Natural killer cell (primary cell): ENCODE measurements at places on chromosomes 5 and 9. TPM values are rescaled to one million over a fixed set of nuclear protein-coding genes. Genes with fewer than 3 reads are reported as not detected.
A peak's percentile ranks its signal among the peaks of the same experiment; 100 is the strongest.

DNA sequence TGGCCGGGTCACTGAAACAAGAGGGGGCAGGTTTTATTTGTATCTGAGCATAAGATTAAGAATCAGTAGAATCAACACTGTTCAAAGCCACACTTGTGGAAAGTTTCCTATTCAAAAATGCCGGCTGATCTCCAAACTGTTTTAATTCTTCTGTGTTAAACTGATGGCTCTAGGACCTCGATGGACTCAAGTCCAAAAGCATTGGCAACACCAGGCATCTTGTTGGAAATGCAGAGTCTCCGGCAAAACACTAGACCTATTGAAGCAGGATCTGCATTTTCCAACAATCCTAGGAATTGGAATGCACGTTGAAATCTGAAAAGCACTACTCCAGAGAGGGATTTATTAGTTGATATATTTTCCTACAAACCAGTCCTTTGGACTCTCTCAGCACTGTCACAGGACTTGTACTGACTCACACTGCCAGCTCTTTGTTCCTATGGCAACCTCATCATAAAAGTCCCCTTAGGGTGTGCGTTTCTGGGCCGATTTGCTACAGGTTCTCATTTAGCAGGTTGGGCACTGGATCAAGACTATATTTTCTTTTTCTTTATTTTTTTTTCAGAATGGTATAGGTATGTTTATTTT lies 48.1 kb upstream of the PCA3 start:
- DNase-seq = no peak

DNA sequence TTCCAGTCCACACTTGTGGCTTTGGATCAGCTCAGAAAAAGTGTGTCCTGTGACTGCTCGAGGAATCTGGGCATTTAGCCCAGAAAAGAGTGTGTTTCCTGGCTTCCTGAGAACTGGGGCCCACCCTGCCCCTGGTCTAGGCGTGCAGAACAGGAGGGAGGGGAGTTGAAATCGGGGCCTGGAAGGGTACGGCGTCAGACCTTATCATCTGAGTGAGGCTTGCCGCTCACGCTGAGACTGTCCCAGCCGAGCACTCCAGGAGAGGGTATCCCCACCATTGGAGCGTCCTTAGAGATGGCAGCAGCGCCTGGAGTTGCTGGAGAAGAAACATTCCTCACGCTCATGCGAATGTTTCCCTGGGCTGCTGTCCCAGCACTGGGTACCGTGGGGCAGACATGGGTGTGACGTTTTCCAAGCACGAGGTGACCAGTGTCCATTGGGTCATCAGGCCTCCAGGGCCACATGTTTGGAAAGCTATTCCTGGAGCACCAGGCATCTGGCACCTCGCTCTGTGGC lies 22.5 kb downstream of the NEK6 start:
- no peak for DNase-seq

- no peak for DNase-seq
These were observed 119.5 kb downstream of the HMHB1 start for GRCh38 chr5:143931476-143931875.

GRCh38 chr5:139670369-139671095 lies 22.4 kb downstream of the CXXC5 start:
- DNase-seq = peak; percentile 64

GRCh38 chr5:115430374-115430773 lies 114.2 kb downstream of the FEM1C start:
- DNase-seq = no peak

GRCh38 chr9:7115606-7116005 lies 357.8 kb downstream of the KDM4C start:
- no peak for DNase-seq

DNA sequence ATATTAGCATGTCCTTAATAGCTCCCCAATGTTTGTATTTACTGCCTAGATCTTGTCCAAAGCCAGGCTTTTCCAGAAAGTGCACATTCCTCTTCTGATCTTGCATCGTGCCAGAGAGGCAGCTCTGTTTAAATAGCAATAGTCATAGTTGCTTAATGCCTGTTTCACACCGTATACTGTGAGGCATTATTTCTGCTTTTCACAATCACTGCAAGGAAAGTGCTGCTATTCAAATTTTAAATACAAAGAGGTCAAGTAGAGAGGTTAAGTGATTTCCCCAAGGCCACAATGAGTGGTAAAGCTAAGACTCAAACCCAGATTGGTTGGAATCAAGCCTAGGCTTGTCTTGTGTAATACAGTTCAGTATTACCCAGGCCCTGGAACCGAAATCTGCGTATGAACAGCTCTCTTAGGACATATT lies 153.6 kb downstream of the SNX18 start:
- no peak for DNase-seq

GRCh38 chr5:42390115-42390514 lies 33.1 kb upstream of the GHR start:
- DNase-seq = no peak

DNA sequence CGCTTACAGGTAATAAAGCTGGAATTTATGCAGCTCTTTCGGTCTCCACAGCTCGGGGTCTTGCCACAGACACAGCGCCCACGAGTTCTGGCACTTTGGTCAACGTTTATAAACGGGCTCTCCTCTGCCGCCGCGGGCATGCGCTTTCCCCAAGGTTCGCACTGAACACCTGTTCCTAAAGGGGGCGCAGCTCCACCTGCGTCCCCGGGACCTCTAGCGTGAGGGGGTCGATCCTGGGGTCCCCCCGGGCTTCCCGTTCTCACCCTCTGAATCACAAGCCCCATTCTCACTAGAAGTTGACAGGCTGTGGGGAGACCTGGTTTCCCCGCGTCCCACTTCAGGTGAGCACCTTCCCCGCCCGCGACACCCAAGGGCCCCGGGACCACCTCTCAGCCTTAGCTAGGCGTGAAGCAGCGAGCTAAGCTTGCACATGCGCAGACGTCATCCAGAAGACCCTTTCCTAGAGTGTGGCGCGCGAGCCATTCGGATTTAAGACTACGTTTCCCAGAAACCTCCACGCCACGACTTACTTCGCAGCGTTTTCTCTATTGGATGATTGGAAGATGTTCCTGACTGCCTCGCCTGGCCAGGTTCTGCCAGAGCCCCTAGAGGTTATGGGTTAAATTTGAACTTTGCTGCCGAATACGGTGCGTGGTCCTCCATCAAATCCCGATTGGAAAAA lies 21.3 kb upstream of the ZNF782 start:
- peak; percentile 52 for DNase-seq

DNA sequence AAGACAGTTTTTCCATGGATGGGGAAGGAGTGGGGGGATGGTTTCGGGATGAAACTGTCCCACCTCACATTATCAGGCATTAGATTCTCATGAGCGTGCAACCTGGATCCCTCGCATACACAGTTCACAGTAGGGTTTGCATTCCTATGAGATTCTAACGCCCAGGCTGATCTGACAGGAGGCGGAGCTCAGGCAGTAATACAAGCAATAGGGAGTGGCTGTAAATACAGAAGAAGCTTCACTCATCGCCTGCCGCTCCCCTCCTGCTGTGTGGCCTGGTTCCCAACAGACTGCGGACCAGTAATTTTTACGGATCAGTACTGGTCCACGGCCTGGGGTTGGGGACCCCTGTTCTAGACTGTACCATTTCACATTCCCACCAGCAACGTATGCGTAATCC lies 68.3 kb upstream of the OTULINL start:
- no peak for DNase-seq

DNA sequence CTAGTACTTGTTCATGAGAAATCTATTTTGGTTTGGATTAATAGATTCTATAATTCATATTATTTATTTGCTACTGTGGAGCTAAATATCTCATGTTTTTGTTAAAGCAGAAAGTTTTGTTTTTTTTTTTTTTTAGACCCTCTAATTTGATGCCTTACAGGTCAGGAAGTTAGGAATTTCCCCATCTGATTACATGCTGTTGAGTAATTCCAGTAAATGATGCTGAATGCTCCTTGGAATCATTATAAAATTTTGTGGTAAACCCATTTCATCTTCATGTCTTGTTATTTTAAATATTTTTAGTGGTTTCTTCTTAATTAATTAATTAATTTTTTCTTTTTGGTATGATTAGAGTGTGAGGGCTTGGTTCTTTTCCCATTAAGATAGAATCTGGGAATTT lies 35.6 kb downstream of the NNT start:
- no peak for DNase-seq

- no peak for DNase-seq
These were observed 62.3 kb downstream of the FOXI1 start for GRCh38 chr5:170168002-170168401.

- DNase-seq = peak; percentile 45
These were observed 26.2 kb downstream of the UHRF2 start for GRCh38 chr9:6439051-6439703.

DNA sequence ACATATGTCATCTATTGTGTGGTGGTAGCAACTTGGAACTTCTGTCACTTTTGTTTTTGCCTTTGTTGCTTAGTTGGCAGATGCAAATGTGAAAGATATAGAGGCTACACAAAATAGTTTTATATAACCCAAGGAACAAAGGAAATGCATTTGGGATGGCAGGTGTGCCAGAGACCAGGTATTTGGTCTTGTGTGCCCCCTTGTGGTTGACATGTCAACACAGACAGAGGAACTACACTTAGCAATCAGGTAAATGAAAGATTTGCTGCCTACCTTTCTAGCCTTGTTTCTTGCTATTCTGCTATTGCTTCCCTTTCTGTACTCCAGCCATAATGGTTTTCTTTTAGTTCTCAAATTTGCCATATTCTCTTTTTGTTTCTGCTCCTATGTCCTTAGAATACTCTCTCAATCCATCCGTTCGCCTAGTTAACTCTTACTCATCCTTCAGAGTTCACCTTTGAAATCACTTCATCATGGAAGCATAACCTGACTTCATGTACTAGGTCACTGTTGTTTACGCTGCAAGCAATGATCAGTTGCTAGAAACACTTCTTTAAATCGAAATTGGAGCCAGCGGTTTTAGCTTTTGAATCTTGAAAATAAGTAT lies 119.5 kb downstream of the TRPM3 start:
- DNase-seq = peak; percentile 13

DNA sequence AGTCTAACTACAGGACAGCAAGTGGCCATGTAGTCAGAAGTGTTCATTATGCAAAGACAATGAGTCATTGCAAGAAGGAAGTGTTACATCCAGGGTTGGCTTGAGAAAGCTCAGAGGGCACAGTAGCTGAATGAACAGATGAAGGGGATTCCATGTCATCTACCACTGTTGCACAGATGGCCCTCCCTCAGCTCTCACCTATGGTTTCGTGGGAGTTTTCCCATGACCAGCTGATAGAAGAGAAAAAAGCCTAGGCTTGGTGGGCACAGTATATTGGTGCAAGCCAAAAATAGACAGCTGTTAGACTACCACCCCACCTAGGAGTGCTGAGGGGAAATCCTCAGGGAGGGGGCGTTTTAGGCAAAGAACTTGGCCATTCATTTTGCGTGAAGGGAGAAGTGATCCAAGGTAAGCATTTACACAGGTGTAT lies 217.0 kb downstream of the DMRT2 start:
- DNase-seq = no peak

DNA sequence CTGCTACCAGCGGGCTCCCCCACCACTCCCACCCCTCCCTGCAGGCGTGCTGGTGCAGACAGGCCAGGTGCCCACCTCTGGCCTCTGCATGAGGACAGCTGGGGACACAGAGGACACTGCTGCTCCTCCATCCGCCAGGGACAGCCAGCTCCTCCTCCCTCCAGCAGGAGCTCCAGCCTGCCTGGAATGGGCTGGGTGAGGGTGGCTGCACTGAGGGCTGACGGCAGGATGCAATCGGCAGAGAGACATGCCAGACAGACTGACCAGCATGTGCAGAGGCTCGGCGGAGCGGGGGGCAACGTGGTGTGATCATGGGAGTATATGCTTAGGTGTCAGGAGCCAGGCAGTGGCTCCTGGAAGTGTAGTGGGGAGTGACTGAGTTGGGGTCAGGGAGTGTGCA lies 68.4 kb downstream of the RASGEF1C start:
- no peak for DNase-seq

- no peak for DNase-seq
These were observed 36.3 kb upstream of the CTXN3 start for GRCh38 chr5:127612441-127613141.

- DNase-seq = no peak
These were observed 347.8 kb downstream of the EFNA5 start for GRCh38 chr5:107322936-107323335.

DNA sequence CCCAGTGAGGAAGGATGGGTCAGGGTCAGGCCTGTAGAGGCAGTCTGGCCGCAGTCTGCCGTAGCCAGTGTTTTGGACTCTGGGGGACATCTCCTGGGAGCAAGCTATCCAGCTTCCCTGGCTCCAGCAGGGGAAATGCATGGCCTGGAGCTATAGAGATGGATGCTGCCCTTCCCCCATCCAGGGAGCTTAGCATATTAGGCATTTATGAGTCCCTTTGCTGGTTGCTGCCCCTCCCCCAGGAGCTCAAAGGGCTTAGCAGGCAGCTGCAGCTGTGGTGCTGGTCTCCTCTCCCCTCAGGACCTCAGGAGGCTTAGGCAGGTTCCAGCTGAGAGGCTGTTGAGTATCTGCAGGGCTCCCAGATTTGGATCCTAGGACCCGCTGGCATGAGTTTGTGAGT lies 1158.7 kb downstream of the DTWD2 start:
- DNase-seq = no peak

- no peak for DNase-seq
These were observed 23.0 kb downstream of the SPEF2 start for GRCh38 chr5:35640623-35641022.

DNA sequence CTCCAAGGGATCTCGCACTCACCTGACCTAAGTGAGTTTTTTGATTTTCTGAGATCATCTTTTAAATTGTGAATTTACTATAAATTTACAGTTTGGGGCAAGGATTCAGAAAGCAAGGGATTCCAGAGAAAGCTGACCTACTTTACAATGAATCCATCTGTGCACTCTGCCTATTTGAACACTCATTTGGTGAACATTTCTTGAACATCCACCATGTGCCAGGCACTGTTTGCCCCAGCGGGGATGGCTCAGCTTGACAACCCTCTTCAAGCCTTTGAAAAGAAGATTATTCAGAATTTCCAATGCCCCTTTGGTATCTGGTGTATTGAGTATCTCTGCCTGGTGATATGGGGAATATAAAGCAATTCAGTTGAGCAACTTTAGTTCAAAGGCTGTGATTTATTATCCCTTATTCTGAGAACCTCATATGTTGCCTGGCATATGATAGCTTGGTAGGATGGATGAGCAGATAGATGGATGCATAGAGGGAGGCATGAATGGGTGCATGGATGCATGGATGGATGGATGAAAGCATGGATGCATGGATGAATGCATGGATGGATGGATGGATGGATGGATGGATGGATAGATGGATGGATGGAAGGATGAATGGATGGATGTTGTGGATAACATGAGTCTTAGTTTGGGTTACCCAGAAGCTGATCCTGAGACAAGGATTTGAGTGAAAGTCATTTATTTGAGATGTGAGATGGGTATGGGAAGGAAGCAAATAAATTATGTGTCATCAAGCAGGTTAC lies 149.7 kb upstream of the ZNF366 start:
- DNase-seq = no peak

- DNase-seq = no peak
These were observed 165.0 kb upstream of the HMHB1 start for GRCh38 chr5:143646961-143647360.

The SPATA31C1 gene
- total RNA-seq = not detected

The SLC34A3 gene
- not detected for total RNA-seq

The PRSS3 gene
- 3.4 TPM for total RNA-seq

The SLC46A2 gene
- total RNA-seq = 0.64 TPM

The ADGRV1 gene
- not detected for total RNA-seq

The FAM221B gene
- total RNA-seq = not detected

The FOXD4L5 gene
- total RNA-seq = not detected

The MOB3B gene
- total RNA-seq = 0.28 TPM

The KLF4 gene
- 29.8 TPM for total RNA-seq
